ENCODE measurements at places on chromosomes 11 and 22.

- DNase-seq: no peak
Measured at GRCh38 chr11:70606248-70606950, 208.1 kb downstream of the CTTN start.

GRCh38 chr11:10275714-10276113, 18.3 kb downstream of the SBF2 start:
- DNase-seq: no peak

- DNase-seq: no peak
Measured at GRCh38 chr11:97610854-97611253, 1221.0 kb downstream of the JRKL start.

DNA sequence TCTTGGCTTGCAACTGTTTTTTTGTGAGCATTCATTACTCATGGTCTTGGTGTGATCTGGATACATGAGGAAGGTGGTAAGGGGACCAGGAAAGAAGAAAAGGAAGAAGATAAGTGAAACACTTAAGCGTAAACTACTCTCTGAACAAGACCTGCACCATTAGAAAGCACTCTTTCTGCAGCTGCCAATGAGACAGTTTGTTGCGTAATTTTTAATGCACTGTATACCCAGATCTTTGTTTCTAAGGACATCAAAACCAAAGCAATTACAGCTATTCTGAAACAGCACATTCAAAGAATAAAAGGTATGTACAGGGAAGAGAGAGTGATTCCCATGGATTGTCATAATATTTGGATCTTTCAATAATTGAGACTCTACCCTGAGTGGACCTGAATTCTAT, 147.4 kb downstream of the BLID start:
- no peak for DNase-seq

DNA sequence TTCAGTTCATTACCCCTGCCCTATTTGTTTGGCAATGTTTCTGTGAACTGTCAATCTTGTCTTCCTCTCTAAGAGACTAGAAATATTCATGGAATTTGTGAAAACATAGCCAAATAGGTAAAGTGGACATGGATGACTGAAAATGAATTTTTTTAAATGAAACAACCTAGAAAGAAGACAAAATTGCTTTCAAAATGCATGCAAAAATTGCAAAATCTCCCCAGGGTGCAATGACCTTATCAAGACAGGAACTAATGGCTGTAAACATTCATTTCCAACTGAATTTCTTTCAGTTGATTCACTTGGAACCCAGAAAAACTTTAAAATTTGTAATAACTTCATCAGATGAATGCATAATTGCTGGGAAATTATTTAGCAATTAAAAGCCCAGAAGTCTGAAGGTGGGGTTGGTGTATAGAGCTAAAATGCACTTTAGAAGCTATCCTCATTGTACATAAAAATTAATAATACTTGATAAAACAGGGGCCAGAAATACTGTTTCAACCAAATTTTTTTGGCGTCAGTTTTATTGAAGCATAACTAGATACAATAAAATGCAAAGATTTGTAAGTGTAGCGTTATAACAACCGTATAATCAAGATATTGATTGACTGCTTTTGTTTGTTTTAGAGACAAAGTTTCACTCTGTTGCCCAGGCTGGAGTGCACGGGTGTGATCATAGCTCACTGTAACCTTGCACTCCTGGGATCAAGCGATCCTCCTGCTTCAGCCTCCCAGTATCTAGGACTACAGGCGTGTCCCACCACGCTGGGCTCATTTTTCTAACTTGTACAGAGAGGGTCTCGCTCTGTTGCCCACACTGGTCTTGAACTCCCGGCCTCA, 27.6 kb upstream of the SLC35C1 start:
- DNase-seq: no peak

Measured in heart left ventricle (tissue), 16 donors.